H9 (cell line): ENCODE measurements at places on chromosomes 5 and 9.

GRCh38 chr9:134488331-134489280 lies 153.0 kb upstream of the COL5A1 start:
- DNase-seq = no peak

- peak; percentile 52 for DNase-seq
Observed at GRCh38 chr9:133048595-133048994, 13.2 kb upstream of the CEL start.

GRCh38 chr5:54821445-54822323 lies 163.7 kb downstream of the ESM1 start:
- DNase-seq = peak; percentile 34

DNA sequence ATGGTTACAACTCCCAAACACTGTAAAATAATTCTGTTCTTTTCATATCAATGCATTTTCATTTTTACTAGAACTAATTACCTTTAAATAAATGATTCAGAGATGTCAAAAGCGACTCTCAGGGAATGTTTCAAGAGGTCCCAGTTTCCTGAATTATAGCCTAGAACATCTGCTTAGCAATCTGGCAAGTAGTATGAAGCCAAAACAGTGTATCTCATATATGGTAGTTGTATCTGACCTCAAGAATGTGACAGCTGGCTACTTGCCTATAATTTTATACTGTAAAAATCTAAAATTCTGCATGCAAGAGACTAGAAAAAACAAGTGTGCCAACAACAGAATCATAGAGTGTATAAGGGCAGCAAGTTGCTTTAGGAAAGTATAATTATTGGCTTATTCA lies 187.7 kb upstream of the POU5F2 start:
- no peak for DNase-seq
